ENCODE measurements at places on chromosomes 3 and 15.

GRCh38 chr3:153880493-153880892 is 240.7 kb upstream of the ARHGEF26 start:
- no peak for DNase-seq

GRCh38 chr15:73368301-73369136 is at the start of gene HCN4:
Gene HCN4 (minus strand): TSS chr15:73368958. CDS start chr15:73368270, 688 bp downstream.
- peak; percentile 57 for DNase-seq

- peak; percentile 80 for DNase-seq
Measured at GRCh38 chr3:45167011-45167911, 21.1 kb upstream of the CDCP1 start.

DNA sequence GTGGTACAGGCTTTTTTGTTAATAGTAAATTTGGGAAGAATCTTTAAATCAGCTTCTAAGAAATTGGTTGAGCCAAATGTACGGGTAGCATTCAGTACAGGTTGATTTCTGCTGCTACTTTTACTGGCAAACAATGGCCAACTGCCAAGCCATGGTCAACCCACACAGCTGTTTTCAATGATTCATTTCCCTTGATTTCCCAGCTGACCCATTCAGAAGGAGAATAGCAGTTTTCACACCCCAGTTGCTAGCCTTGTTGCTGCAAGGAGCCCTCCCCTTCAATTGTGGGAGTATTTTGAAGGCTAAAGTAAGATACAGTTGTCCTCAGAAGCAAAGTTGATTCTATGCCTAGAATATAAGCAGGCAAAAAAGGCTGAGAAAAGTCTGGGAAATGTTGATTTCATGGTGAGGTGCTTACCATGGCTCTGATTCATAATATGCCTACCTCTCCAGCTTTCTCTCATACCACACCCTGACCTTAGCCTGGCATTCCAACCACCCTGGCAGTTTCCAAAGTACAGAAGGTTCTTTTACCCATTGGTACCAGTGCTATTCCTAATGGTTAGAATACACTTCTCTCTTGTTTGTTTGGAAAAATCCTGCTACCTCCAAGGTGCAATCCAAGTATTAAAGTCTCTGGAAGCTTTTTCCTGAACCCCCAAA is 320.3 kb upstream of the TGFBR2 start:
- DNase-seq, result peak; percentile 83

GRCh38 chr3:98971169-98971681 is 69.7 kb upstream of the DCBLD2 start:
- peak; percentile 94 for DNase-seq

DNA sequence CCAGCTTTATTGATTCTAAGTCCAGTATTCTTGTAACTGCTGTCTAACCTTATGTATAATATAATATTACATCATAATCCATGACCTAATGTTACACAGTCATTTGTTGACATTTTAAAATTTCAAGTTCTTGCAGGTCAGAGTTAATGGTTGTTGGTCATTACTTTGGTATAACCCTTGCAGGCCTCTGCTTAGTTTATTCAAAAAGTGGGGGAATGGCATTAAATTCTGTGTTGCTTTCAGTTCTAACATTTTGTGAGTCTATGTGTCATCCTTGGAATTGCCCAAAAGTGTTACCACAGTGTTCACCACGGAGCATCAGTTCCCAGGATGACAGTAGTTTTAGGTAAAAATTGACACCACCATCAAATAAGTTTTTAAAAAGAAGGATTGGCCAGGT is 174.8 kb upstream of the BCL6 start:
- DNase-seq, result no peak

DNA sequence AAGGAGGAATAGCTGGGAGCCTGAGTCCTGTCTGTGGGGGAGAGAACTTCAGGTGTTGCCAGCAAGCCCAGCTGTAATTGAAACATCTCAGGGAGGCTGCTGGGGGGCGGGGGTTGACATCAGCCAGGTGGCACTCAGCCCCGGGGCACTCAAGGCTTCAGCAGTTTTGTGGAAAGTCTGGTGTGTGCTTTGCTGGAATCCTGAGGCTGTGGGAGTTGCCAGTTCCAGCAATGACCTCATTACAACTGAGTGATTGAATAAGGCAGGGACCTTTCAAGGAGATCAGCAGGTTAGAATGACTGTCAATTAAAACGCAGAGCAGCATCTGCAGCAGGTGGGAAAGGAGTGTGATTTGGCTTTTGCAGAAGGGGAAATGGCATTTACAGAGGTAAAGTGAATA is 75.7 kb downstream of the FAM43A start:
- DNase-seq, result peak; percentile 49

GRCh38 chr3:55549177-55549576 is 62.1 kb upstream of the WNT5A start:
- DNase-seq, result no peak

DNA sequence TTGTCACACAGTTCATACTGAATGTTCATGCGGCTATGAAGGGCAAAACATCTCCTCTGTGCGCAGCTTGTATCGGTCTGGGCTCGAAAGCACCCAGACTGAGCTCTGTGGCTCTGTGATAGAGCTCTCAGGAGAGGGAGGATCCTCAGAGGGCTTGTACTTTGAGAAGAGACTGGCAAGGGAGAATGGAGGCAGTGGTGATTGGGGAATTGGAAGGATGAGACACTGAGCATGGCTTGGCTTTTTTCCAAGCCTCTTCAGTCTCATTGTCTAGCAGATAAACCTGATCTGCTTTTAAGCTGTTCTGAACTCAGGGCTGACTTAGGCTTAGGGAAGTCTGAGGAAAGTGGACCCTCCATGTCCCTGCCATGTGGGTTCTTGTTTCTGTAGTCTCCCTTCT is 43.0 kb downstream of the RAD54L2 start:
- DNase-seq, result no peak

DNA sequence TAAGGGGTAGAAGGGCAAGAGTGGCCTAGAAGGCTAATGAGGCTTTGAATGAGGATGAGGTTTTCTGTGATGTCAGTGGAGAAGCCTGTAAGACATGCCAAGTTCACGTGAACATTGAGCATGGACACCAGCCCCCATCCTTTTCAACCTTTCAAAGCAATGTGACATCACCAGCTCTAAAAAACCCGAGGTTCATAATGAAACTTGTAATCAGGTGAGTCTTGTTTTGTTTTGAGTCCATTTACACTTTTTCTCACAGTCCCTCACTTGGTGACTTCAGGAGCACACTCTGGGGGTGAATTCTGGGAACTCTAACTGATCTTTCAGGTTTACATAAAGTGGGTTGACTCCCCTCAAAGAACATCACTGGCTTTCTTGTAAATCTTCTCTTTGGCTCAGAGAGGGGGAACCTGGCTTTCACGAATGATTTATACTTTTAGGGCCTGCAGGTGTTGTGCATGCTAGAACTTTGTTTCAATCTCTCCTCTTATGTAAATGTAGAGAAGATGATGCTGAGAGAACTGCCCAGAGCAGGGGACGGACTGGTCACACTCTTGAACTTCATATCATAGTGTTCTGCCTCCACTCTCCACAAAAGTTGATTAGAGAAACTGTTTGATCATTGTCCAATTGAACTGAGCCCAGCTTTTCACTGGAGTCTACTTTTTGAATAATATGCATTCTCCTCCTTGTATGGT is 224.7 kb upstream of the SATB1 start:
- DNase-seq, result no peak

DNA sequence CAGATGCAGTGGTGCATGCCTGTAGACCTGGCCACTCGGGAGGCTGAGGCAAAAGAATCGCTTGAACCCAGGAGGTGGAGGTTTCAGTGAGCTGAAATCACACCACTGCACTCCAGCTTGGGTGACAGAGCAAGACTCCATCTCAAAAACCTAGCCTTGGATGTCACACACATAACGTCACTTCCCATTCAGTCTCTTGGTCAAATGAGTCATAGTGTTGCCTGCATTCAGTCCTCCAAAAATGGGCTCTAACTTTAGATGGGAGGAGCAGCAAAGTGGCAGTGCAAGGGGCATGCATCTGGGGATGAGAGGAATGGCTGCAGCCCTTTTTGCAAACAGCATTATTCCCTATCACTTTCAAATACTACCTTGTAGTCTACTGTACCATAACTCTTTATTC is 62.9 kb upstream of the AGBL1 start:
- DNase-seq, result no peak

- no peak for DNase-seq
Measured at GRCh38 chr3:182633186-182633585, 160.1 kb upstream of the ATP11B start.

DNA sequence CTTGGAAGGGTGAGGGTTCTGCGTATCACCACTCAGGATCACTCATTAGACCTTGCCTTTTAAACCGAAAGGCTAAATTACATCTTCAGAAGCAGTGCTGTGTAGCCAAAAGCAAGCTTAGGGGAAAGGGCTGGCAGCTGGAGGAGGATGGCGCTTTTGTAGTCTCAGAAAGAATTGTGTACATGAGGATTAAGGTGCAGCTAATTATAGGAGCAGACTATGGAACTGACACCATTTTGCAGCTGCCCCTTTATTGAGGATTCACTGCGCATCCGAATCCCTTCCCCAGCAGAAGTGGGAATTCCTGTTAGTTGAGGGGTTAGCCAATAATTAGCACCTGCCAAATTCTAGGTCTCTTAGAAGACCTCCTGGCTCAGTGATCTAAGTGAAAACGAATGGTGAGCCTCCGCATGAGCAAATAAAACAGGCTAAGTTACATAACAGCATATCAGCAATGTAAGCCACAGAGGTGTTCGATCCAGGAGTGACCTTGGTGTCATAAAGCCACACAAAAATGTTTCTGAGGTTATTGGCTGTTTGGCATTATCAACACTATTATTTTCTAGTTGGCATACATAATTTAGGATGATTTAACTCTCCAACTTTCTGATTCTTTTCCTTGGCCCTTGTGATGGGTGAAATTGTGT is 42.6 kb upstream of the SEMA6D start:
- no peak for DNase-seq

GRCh38 chr15:93985925-93986324 is 245.4 kb upstream of the MCTP2 start:
- no peak for DNase-seq

GRCh38 chr3:71495708-71496472 is 87.6 kb downstream of the FOXP1 start:
- peak; percentile 92 for DNase-seq

GRCh38 chr3:140501061-140501769 is 176.6 kb upstream of the TRIM42 start:
- DNase-seq, result no peak

- no peak for DNase-seq
Measured at GRCh38 chr3:73999501-73999900, 374.8 kb upstream of the PDZRN3 start.

DNA sequence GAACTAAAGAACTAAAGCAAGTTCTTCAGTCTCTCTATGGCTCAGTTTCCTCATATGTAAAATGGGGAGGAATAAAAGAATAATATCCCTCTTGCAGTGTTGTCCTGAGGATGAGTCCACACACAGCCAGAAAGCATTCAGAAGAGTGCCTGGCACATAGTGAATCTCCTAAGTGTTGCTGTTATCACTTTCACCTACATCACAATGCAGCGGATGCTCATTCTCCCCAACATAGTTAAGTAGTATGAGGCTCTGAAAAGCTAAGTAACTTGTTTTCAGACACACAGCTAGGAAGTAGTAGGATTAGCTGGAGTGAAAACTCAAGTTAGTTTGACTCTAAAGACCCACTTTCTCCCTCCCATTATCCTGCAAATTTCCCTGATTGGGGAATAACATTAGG is 9.1 kb upstream of the USP3 start:
- no peak for DNase-seq

DNA sequence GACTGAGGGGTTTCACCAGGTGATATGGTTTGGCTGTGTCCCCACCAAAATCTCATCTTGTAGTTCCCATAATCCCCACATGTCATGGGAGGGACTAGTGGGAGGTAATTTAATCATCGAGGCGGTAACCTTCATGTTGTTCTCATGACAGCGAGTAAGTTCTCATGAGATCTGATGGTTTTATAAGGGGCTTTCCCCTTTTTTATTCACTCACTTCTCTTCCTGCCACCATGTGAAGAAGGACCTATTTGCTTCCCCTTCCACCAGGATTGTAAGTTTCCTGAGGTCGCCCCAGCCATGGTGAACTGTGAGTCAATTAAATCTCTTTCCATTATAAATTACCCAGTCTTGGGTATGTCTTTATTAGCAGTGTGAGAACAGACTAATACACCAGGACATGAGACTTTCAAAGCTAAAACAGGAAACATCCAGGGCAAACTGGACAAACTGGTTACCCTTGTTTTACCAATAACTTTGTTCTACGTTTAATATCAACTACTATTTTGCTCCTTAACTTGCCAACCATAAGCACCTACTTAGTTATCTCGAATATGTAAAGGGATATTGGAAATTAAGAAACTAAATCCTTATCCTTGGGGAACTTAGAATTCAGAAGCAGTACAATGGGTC is 98.2 kb downstream of the MYH15 start:
- no peak for DNase-seq

DNA sequence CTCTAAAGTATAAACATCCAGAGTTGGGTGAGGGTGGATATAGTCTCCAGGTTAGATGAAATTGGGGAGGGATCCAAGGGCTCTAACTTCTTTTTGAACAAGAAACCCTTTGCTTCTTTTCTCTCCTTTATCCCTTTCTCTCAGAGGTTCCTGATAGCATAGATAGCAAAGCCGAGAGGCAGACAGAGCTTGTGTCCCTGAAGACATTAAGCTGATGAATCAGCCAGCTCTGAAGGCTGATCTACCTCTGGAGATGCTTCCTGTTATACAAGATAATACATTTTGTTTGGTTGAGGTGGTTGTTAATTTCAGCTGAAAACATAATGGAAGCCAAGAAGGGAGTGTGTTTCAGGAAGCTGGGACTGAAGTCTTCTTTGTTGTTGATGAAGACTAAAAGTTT is 193.2 kb downstream of the PDCD6IP start:
- DNase-seq, result no peak

DNA sequence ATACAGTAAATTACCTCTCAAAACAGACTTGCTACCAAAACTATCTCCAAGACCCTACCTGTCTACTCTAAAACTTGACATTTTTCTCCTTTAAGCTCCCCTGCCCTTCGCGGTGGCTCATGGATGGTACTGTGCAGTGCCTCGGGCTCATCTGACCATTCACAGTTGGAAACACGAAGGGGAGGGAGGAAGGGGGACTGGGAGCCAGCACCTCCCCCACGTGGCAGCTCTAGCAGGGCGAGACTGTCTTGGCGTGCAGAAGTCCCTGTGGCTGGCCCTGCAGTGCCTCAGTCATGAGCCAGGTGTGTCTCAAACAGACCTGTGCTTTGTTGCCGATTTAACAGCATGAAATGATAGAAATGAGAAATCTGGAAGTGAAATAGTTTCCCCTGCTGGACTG is 372.0 kb downstream of the GABRG3 start:
- DNase-seq, result no peak

GRCh38 chr15:57485869-57486268 is 105.8 kb upstream of the MYZAP start:
- DNase-seq, result peak; percentile 100

DNA sequence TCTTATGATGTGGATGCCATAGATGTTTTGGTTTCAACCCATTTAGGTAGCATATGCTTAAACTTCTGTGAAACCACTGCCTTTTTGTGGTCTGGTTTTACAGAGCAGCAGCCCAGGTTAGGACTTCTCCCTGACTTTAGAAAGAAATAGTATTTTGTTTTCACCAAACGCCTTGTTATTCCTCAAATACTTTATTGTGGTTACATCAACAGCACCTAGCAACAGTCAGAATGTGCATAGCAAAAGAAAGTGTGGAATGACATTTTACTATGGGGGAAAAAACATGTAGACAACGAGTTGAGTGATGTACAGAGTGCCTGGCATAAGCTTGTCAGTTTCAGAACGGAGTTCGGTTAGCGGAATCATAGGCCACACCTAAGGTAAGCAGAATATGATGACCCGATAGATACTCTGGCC is 159.2 kb downstream of the TPRG1 start:
- no peak for DNase-seq

GRCh38 chr3:105976196-105976595 is 107.4 kb upstream of the CBLB start:
- no peak for DNase-seq
